ENCODE measurements at places on chromosomes 6 and 20.

GRCh38 chr6:10837009-10837621, 1.2 kb downstream of the MAK start:
- DNase-seq = peak; percentile 53

GRCh38 chr6:119129968-119130484, 51.6 kb upstream of the FAM184A start:
- peak; percentile 55 for DNase-seq

GRCh38 chr20:63097336-63097831, 90.6 kb upstream of the BHLHE23 start:
- DNase-seq = no peak

DNA sequence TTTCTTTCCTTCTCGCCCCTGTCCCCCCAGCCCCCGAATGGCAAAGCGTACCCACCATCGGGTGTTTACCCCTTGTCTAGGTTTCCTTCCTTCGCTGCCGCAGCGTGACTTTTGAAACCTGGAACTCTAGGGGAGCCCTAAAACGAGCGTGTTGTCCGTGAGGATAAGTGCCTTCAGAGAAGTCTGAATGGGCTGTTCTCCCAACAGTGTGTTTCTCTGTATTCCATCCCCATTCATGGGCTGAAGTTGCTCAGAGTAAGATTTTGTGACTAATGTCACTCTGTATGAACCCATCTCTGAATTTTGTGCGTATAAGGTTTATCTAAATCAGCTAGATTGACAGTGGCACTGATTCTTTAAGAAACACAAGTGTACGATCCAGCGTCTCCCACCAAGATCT, 949 bp downstream of the MACROD2 start:
- DNase-seq = peak; percentile 13

- DNase-seq = peak; percentile 58
Measured at GRCh38 chr6:31620586-31621319, at the start of gene PRRC2A. Gene PRRC2A, plus strand, starts transcription at chr6:31620715. Its CDS starts 2,075 bp downstream, at chr6:31622790.

- DNase-seq = peak; percentile 98
Measured at GRCh38 chr6:156953479-156954146, 176.4 kb downstream of the ARID1B start.

- peak; percentile 58 for DNase-seq
Measured at GRCh38 chr6:75791881-75792280, 42.8 kb downstream of the MYO6 start.

- DNase-seq = no peak
Measured at GRCh38 chr6:52724042-52724405, 39.3 kb downstream of the GSTA2 start.

- no peak for DNase-seq
Measured at GRCh38 chr20:35006531-35006971, 50.9 kb downstream of the MYH7B start.

DNA sequence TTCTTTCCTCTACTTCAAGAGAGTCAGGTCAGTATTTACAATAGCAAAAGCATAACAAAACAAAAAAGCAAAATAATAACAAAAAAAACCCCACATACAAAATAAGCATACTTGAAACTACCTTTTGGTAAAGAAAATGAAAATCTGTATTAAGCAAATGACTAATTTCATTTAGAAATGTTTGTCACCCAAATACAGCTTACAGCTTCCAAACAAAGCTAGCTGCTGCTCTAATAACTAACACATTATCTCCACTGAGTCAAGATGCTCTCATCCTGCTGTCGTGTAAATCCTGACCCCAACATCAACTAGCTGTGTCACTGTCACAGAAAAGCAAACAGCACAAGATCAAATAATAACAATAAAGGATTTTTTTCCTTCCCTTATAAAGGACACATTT, 21.7 kb downstream of the MAP7 start:
- DNase-seq = no peak

DNA sequence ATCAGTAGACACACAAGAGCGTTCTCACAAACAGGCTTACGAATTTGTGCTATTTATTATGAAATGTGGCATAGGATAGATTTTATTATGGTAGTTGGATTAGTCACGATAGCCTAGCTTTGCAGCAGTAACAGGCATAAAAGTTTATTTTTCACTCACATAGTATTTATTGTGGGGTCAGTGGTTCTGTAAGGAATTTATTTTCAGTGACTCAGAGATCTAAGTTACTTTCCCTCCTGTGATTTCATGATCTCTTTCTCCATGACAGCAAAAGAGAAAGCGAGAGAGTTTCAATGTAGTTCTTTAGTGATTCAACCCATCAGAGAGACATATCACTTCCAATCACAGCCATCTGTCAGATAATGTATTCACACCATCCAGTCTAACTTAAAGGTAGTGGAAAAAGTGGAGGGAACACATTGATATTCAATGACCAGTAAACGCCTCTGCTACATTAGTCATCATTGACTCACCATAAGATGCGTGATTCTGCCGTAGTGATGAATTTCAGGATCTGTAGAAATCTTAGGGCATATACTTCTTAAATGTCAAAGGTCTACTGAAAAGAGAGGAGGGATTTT, 605.5 kb downstream of the HDGFL1 start:
- peak; percentile 91 for DNase-seq

- DNase-seq = no peak
Measured at GRCh38 chr20:64108731-64109681, 1.6 kb upstream of the NPBWR2 start.

GRCh38 chr6:113558966-113559365, 298.2 kb upstream of the MARCKS start:
- DNase-seq = no peak

GRCh38 chr6:149284904-149285303, 32.6 kb upstream of the TAB2 start:
- no peak for DNase-seq

GRCh38 chr20:38723017-38723847, 1.1 kb upstream of the SLC32A1 start:
- DNase-seq = no peak

- peak; percentile 92 for DNase-seq
Measured at GRCh38 chr20:34713194-34713943, 9.2 kb downstream of the TP53INP2 start.

DNA sequence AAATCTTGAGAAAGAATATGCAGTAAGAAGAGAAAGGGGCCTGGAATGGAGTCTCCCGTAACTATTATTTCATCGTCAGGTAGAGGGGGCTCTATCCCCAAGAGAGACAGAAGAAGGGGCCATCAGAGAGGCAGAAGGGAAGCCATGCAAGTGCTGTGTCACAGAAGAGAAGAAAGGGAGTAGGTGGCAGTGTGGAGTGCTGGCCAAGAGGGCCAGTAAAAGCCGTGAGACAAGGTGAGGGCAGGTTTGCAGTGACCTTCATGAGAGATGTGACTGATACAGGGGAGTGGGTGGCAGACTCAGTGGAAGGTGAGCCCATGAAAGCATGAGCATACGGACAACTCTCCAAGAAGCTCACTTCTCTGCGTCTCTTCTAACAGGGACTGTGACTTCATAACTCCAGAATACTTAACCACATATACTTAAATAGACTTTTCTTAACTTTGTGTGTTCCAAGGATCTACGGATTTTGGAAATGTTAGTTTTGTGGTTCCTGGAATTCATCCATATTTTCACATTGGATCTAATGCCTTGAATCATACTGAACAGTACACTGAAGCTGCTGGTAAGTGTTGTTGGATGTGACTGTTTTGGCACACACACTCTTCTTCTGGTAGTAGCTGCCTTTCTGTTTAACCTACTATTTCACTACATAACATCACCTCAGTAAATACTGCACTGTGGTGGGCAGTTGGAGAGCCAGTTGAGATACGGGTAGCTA, 15.6 kb downstream of the PM20D2 start:
- no peak for DNase-seq

DNA sequence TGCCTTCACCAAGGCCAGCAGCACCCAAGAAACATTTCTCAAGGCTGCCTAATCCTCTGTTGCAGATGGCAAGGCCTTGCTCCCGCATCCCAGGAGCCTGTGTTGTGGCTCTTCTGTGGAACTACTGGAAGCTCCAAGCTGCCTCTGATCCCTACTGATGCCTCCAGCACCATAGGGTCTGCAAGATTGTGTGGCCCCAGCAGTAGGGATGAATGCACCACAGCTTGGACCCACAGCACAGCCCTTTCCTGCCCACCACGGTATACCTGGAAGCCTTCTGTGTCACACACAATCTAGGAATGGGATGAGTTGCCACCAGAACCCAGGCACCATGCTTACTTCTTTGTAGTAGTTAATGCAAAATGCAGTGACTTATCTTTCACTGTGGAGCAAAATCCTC, 291.1 kb upstream of the FOXQ1 start:
- no peak for DNase-seq

- DNase-seq = no peak
Measured at GRCh38 chr6:169763308-169763707, 11.9 kb downstream of the ERMARD start.

DNA sequence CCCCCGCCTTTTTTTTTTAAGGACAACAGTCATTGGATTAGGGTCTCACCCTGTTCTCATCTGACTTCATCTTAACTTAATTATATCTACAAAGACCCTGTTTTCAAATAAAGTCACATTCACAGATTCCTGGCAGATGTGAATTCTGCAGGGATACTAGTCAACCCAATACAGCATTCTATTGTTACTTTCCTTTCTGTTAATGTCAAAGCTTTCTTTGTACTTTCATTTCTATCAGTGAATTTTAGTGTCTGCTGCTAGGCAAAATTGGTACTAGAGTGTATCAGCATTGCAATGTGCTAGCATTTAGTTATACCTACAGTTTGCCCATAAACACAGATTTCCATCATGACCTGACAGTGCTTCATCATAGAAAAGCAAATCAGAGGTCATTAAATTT, 281.9 kb downstream of the CDKAL1 start:
- DNase-seq = peak; percentile 63

- DNase-seq = peak; percentile 74
Measured at GRCh38 chr20:37543828-37544227, 16.2 kb upstream of the BLCAP start.
